ENCODE measurements at places on chromosomes 2 and 18.
A peak's percentile ranks its signal among the peaks of the same experiment; 100 is the strongest.

DNA sequence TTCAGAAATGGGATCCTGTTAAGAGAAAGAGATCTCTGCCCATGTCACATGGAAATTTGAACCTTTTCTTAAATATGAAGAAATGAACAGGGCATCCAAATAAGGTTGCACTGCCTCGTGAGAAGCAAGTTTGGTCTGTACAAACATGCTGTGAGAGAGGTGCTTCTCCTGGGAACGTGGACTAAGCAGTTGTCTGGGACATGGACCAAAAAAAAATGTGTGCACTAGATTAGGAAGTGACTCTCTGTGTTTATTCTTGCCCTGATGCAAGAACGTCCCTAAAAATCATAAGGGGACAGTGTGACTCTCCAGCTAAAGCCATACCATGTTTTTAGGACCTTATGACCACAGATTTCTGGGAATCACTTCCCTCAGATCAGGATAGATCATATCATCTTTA lies 23.7 kb upstream of the GCG start:
- DNase-seq, result no peak

- DNase-seq, result no peak
These were observed 29.5 kb upstream of the TGFA start for GRCh38 chr2:70583091-70583490.

- DNase-seq, result peak; percentile 18
These were observed 88.7 kb upstream of the ATL2 start for GRCh38 chr2:38465789-38466127.

DNA sequence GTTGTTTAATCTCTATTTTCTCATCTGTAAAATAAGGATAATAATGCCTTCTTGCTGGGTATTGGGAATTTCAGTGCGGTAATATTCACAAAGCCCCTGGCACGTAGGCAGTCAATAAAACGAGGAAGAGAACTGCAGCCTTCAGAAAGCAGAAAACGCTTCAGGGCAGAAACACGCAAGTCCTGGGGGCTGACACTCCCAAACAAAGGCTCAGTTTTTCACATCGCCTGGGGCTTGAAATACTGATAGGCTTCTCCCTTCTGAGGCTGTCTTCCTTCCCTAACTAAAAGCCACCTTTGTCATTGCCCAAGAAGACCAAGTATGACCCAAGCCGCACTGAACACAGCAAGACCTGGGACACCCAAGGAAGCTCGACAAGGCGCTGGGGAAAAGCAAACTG lies 32.4 kb downstream of the TMEM177 start:
- no peak for DNase-seq

DNA sequence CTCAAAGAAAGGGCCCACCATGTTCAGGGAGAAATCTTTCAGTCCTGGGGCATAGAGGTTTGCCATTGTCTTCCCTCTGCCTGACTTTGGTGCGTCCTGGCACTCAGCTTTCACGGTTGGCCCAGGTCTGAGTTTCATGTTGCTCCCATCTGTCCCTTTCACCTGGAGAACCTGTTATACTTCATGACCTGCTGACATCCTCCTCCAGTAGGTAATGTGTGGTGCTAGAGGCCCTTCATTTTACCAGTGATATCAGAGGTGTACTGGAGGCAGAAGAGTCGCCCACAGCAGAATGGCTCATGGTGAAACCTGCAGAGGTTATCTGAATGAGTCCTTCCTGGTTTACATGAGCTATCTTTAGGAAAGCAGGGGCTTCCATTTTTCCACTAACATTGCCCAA lies 128.8 kb upstream of the DLX2 start:
- no peak for DNase-seq

DNA sequence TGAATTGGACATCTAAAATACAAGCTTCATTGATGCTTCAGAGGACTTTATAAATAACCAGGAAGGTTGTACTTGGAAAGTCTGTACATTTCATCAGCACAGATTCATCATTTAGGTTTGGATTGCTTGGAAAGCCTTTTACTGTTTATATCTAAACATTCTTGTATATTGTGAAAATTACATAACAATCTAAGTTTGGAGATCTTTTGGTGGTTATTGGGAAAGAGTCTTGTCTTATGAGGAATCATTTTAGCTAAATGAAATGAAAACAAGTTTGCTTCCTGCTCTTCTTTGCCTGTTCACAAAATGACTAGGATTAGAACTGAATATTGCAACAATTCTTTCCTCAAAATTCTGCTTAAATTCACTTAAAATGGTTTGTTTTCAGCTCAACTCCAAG lies 79.3 kb downstream of the ABI2 start:
- no peak for DNase-seq

DNA sequence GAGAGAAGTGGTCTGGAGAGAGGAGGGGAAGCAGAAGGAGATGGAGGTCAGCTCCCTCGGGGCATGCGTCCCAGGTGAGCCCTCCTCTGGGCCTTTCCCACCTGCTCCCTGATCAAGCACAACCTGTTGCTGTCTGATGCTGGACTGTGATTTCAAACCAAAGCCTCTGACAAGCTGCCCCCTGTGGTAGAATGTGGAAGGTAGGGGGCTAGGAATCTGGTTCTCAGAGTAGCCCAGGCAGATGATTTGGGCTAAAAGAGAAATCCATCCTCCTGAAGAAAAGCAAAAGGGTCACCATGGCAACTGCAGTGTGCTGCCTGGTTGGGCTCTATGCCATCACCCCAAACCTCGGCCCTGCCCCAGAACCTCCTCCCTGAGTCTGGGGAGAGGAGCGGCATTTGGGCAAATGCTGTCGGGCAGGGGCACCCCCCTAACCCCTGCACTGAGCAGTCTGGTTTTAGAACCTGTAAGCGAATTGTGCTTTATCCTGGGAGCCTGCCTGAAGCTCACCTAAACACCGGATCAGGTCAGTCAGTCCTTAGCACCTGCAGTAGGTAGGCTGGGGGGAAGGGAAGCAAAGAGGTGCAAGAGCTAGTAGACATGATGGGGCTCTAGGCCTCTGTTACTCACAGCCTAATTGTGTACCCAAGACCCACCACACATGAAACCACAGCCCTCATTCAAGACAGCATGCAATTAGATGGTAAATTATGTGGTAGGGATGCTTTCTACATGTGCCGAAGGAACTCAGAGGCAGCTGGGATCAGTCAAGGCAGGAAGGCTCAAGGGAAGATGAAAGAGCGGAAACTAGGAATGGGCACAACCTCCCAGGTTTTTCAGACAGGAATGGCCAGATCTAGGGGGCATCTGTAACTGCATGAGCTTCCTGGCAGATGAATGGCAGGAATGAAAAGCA lies 83.5 kb downstream of the DNMT3A start:
- DNase-seq, result no peak

- no peak for DNase-seq
These were observed 19.7 kb downstream of the IFIH1 start for GRCh38 chr2:162298669-162299335.

- no peak for DNase-seq
These were observed 60.7 kb downstream of the ACVR1 start for GRCh38 chr2:157815421-157815820.

- no peak for DNase-seq
These were observed 5.9 kb downstream of the SCYGR3 start for GRCh38 chr2:227608561-227609338.

DNA sequence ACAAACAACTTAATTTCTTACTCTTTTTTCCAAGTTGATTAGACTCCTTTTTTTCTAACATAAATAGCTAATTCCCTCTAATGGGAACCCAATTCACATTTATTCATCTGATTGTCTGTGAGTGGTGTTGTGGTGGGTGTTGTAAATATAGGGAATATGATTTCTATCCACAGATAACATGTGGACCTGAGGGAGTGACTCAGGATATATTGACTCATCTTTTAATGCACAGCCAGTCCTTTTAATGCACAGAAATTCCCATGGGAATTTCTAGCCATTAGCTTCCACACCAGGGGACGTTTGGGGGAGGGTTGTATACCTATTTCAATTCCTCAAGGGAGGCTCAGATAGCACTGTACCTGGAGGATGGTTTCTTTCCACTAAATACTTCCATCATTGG lies 1339.6 kb upstream of the LRRTM1 start:
- DNase-seq, result no peak

DNA sequence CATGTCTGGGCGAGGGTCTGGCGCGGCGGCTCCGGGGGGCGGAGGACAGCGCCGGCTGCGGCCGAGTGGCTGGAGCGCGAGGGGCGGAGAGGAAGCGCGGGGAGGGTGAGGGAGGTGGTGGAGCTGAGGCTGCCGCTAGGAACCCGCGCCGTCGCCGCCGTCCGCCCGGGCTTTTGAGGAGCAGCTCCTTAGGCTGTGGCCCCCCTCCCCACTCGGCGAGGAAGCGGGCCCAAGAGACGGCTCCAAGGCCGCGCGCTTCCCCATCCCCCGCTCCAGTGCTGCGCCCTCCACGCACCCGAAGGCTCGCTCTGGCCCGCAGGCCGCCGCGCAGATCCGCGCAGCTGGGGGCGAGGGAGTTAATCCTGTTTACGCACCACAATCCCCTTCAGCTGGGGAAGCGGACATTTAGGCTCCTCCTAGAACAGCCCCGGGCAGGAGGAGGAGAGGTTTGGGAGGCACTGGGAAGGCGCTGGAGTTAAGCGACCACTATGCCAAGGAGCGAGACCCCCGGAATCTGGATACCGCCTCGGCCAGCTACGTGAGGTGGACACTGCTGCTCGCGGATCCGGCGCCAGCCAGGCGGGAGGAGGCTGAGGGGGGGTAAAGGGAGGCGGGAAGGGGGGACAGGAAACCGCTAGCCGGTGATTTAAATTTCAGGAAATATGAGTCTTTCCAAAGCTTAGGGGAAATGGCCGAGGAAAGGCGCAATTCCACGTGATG lies at the start of gene CNRIP1:
Gene CNRIP1, minus strand, starts transcription at position 552 of the 720 bp plus-strand sequence. Its CDS starts 549 bp downstream, at position 3.
- no peak for DNase-seq

- no peak for DNase-seq
These were observed 62.1 kb downstream of the RND3 start for GRCh38 chr2:150425121-150425955.

DNA sequence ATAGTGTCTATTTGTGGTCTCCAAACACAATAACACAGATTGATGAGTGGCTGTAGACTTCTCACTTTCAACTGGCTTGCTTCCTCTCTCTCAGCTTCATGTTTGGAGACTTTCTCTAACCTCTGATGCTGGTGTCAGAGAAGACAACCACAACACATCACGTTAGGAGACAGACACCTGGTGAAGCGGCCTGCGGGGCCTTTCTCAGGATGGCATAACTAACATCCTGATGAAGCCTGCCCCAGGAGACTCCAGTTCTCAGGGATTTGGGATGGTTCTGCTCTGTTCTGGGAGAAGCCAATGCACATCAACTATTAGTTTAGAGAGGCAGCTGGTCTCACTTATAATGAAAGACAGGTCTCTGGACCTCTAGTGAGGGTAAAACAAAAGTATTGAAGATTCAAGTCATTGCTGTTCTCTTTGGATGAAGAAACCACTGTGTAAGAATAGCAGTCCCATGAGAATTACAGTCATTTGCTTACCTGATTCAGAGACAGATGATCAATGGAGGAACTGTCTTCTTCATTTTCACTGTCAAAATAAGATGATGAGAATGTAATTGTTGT lies 2.0 kb downstream of the IL1A start:
- no peak for DNase-seq

DNA sequence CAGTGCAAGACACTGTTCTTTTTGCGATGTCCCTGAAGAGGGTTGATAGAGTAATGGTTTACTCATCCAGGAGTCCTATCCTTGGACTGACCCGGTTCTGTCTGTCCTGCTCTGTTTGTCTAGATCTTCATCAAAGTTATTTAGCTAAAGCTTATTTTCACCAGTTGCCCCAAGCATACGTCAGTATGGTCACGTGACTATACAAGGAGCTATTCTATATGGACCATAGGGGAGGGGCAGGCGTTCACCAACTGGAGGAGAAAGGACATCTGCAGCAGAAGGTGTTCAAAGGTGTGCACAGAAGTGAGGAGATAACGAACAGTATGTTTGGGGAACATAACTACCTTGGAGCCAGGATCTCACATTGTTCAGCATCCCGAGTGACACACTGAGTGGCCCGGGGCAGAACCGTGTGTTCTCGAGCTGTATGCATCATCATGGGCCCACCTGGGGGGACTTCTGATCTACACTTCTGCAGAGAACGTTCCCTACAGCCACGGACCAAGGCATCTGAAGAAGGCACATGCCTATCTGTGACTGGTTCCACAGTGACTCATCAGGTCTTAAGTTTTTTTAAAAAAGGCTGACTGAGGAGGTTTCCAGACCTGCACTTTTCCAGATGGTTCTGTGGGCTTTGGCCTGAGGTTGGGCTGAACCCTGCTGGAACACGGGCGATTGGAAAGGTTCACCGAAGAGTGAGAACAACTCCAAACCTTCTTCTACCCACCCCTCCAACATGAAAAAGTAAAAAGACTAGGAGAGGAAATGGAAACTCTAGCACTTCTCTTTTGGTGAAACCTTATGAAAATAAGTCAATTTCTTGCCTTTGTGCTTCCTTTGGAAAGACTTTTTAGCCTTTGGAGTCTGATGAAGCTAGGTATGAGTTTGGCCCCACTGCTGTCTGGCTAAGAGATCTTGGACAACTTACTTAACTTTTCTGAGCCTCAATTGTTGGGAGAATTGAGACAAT lies 68.6 kb upstream of the YWHAQ start:
- no peak for DNase-seq

- no peak for DNase-seq
These were observed 97.9 kb upstream of the TAF1B start for GRCh38 chr2:9745153-9745899.

GRCh38 chr2:151007365-151007764 lies 254.3 kb downstream of the RBM43 start:
- DNase-seq, result no peak

- DNase-seq, result no peak
These were observed 11.8 kb downstream of the PRLH start for GRCh38 chr2:237577956-237578870.

All from activated CD8-positive, alpha-beta memory T cell treated with anti-CD3 and anti-CD28 coated beads, Interleukin-2, amount 50 U/mL, for 4 hours (primary cell).